Islet precursor cell (in vitro differentiated cells): ENCODE measurements at places on chromosomes 13 and 19.

GRCh38 chr19:15218501-15218900, 13.7 kb downstream of the EPHX3 start:
- DNase-seq, result no peak

GRCh38 chr13:52024481-52024880, at the start of gene UTP14C:
UTP14C (plus strand) TSS chr13:52024691; CDS start chr13:52028805, 4,114 bp downstream.
- DNase-seq, result no peak

- no peak for DNase-seq
Measured at GRCh38 chr19:12786141-12786870, 5.0 kb upstream of the JUNB start.

DNA sequence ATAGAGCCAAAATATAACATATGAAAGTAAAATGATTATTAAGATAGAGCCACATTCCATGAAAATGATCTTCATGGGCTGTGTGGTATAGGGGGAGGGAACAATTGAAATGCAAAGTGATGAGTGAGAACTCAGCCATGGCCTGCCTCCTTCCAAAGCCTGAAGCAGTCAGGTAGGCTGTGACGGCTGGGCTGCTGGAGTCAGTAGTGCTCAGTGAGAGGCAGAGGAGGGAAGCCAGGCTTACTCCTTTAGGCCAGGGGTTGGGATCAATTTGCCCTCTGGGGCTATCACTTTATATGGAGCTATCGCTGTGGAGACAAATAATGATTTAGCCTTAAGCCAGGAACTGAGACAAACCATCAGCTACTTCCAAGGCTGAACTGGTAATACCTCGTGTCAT, 654.9 kb downstream of the FGF9 start:
- peak; percentile 57 for DNase-seq

DNA sequence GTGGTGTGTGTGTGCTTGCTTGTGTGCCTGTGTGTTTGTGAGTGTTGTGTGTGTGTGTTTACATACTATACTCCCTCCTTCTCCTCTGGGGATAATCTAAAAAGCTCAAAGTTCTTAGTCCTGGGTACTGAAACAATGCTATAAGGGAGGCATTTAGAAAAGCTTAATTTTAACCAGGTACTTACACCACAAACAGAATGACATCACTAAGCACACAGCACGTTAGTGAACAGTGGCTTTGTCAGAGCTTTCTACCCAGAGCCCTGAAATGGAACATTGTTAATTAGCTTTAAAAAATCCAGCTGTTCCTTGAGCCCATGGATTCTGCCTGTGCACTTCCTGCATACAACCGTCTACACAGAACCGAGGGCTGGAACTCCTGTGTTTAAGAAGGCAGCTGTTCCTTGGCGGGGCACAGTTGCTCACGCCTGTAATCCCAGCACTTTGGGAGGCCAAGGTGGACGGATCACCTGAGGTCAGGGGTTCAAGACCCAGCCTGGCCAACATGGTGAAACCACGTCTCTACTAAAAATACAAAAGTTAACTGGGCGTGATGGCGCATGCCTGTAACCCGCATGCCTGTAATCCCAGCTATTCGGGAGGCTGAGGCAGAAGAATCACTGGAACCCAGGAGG, 69.6 kb upstream of the RNF113B start:
- no peak for DNase-seq

DNA sequence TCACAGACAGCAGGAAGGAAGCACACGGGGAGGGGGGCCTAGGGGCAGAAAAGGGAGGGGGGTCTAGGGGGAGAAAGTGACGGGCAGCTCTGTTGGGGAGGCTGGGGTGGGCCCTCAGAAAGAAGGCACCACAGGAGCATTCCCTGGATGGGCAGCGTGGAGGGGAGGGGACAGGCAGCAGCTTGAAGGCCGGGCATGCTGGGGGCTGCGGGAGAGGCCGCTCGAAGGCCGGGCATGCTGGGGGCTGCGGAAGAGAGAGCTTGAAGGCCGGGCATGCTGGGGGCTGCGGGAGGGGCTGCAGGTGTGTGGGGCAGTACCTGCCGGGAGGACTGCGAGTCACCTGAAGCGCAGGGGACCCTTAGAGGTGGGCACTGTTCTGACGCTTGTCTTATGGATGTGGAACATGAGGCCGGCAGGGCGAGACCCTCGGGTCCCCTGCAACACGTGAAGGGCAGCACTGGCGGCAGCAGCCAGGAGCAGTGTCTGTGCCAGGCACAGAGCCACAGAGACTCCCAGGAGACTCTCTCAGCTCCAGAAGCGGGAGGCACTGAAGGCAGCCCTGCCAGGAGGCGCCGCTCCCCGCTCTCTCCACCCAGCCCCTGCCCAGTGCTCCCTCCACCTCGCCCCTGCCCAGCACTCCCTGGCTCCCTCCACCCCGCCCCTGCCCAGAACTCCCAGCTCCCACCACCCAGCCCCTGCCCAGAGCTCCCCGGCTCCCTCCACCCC, 13.3 kb downstream of the ZNF787 start:
- DNase-seq, result no peak
